ENCODE measurements at places on chromosomes 1 and 21. TPM values are rescaled to one million over a fixed set of nuclear protein-coding genes. Genes with fewer than 3 reads are reported as not detected.

- no peak for DNase-seq
- H3K27ac ChIP-seq, result no peak overlapping the region
- H3K36me3 ChIP-seq, result no peaks in the 10 kb centered on the region
- no peaks in the 10 kb centered on the region for H3K27me3 ChIP-seq
Observed at GRCh38 chr1:247337961-247338360, 6.3 kb upstream of the ZNF496 start.

DNA sequence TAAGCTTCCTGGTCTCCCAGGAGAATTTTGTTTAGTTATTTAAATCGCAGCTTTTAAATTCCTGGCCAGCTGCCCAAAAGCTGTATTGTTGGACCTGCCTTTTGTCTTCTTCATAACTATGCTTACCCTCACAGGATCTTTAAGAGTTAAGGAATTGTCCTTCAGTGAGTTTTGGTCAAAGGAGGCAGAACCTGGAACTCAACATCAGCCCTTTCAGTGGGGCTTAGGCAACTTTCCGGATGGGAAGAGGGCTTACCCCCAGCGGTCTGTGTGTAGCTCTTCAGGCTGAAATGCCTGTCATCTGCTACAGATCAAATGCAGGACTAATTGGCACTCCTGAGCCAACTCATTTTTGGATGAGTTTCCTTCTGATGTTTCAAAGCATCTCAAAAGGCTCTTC, 402.6 kb downstream of the SIPA1L2 start:
- H3K27ac ChIP-seq, result no peak overlapping the region
- no peak overlapping the region for H3K4me3 ChIP-seq
- DNase-seq, result no peak
- no peaks in the 10 kb centered on the region for H3K36me3 ChIP-seq
- no peaks in the 10 kb centered on the region for H3K4me1 ChIP-seq
- H3K27me3 ChIP-seq, result no peaks in the 10 kb centered on the region

DNA sequence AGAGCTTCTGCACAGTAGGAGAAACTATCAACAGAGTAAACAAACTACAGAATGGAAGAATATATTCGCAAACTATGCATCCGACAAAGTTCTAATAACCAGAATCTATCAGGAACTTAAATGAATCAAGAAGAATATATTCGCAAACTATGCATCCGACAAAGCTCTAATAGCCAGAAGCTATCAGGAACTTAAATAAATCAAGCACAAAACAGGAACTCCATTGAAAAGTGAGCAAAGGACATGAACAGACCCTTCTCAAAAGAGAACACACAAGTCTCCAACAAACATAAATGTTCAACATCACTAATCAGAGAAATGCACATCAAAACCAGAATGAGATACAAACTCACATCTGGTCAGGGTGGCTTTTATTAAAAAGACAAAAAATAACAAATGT, 126.9 kb downstream of the VAV3 start:
- H3K27ac ChIP-seq, result no peak overlapping the region
- H3K4me3 ChIP-seq, result no peak overlapping the region
- H3K27me3 ChIP-seq, result no peaks in the 10 kb centered on the region
- H3K4me1 ChIP-seq, result peaks cover 3% of the 10 kb centered on the region
- no peak for DNase-seq

The CFAP45 gene
- 1.9 TPM for total RNA-seq

The TFAP2E gene
- 1.9 TPM for total RNA-seq

The UTS2 gene
- total RNA-seq, result not detected

GRCh38 chr1:208040821-208041297, 129.9 kb upstream of the CD34 start:
- peaks cover 93% of the 10 kb centered on the region for H3K36me3 ChIP-seq
- no peak overlapping the region for H3K4me3 ChIP-seq
- peaks cover 5% of the 10 kb centered on the region for H3K4me1 ChIP-seq
- H3K27me3 ChIP-seq, result no peaks in the 10 kb centered on the region
- no peak overlapping the region for H3K27ac ChIP-seq

The GPR3 gene
- total RNA-seq, result 0.90 TPM

DNA sequence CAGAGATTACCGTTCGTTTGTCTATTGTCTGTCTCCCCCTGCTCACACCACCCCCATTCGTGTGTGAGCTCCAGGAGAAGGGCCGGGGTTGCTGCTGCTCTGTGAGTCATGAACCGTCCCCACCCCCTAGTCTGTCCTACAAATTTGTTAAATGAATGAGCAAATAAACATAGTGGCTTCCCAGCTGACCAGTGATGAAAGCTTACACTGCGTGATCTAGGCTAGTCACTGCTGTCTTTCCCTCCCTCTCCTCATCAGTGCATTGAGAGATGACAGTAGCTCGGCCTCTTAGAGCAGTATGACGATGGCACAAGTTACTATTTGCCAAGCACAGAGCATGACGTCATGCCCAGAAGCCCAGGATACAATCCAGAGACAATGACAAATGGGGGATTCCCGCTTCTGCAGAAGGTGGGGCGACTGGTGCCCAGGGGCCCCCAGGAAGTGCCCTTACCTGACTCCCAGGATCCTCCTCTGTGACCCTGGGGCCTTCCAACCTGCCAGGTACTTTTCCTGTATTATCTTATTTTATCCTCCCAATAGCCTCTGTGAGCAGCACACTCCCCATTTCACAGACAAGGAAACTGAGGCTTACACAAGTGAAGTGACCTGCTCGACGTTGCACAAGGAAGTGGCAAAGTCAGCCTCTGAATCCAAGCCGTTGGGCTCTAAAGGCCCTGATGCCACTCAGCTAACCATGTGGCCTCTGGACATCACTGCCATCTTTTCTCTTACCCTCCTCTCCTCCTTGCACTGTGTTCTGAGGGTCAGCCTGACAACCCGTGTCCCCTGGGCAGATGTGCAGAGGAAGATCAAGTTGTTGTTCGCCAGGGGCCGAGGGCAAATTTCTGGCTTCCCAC, 8.6 kb upstream of the EPHA2 start:
- H3K4me3 ChIP-seq, result no peak overlapping the region
- peaks cover 8% of the 10 kb centered on the region for H3K4me1 ChIP-seq
- no peak for DNase-seq
- H3K27ac ChIP-seq, result no peak overlapping the region

DNA sequence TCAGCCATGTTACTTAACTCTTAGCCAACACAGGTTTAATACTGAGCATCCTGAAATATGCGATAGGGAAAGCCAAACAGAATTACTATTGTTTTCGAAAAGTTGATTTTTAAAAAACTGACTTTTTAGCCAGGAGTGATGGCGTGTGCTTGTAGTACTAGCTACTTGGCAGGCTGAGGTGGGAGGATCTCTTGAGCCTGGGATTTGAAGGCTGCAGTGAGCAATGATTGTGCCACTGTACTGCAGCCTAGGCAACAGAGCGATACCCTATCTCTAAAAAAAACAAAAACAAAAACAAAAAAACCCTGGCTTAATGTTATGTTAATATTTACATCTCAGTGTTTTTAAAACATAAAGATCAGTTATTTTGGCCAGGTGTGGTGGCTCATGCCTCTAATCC, 16.7 kb downstream of the NMNAT1 start:
- H3K27ac ChIP-seq, result no peak overlapping the region
- H3K4me3 ChIP-seq, result no peak overlapping the region
- no peak for DNase-seq
- no peaks in the 10 kb centered on the region for H3K27me3 ChIP-seq
- H3K36me3 ChIP-seq, result no peaks in the 10 kb centered on the region

DNA sequence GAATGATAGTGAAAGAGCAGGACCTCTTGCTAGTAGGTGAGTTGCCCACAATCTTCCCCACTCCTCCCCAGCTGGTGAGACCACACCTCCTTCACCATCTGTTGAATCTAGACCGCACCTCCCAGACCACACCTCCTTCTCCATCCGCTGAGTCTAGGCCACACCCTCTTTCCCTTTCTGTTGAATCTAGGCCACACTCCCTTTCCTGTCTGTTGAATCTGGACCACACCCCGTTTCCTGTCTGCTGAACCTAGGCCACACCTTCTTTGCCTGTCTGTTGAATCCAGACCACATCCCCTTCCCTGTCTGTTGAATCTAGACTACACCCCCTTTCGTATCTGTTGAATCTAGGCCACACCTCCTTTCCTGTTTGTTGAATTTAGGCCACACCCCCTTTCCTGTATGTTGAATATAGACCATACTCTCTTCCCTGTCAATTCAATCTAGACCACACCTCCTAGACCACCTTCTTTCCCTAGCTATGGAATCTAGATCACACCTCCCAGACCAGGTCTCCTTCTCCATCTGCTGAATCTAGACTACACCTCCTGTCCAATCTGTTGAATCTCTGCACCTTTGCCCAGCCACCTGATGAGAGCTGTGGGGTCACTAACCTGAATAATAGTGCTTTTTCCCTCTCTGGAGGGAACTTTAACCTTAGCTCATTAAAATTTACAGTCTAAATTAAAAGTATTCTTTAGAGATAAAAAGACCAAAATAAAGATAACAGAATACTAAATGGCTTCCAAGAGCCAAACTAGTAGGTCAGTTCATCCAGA, 116.3 kb downstream of the DAB1 start:
- DNase-seq, result no peak
- H3K4me3 ChIP-seq, result no peak overlapping the region
- H3K27ac ChIP-seq, result no peak overlapping the region
- H3K4me1 ChIP-seq, result no peaks in the 10 kb centered on the region
- no peaks in the 10 kb centered on the region for H3K36me3 ChIP-seq

- no peak for DNase-seq
- H3K4me1 ChIP-seq, result peaks cover 8% of the 10 kb centered on the region
- H3K27me3 ChIP-seq, result peaks cover 2% of the 10 kb centered on the region
- H3K36me3 ChIP-seq, result no peaks in the 10 kb centered on the region
- no peak overlapping the region for H3K27ac ChIP-seq
Observed at GRCh38 chr1:160161965-160162705, 10.7 kb downstream of the ATP1A4 start.

The VWA5B1 gene
- 0.09 TPM for total RNA-seq

GRCh38 chr1:42003433-42003832, 84.7 kb upstream of the HIVEP3 start:
- H3K4me1 ChIP-seq, result peaks cover 9% of the 10 kb centered on the region
- no peaks in the 10 kb centered on the region for H3K27me3 ChIP-seq
- peak; percentile 67 for DNase-seq
- H3K4me3 ChIP-seq, result no peak overlapping the region
- H3K27ac ChIP-seq, result no peak overlapping the region

DNA sequence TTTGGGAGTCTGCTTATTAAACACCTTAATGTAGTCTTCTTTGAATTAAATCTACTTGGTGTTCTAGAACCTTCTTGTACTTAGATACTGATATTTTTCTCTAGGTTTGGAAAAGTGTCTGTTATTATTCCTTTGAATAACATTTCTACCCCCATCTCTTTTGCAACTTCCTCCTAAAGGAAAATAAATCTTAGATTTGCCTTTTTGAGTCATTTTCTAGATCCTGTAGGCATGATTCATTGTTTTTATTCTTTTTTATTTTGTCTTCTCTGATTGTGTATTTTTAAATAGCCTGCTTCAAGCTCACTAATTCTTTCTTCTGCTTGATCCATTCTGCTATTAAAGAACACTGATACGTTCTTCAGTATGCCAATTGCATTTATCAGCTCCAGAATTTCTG, 155.9 kb upstream of the NEGR1 start:
- no peaks in the 10 kb centered on the region for H3K36me3 ChIP-seq
- no peak overlapping the region for H3K4me3 ChIP-seq
- no peaks in the 10 kb centered on the region for H3K27me3 ChIP-seq
- no peaks in the 10 kb centered on the region for H3K4me1 ChIP-seq
- no peak overlapping the region for H3K27ac ChIP-seq

DNA sequence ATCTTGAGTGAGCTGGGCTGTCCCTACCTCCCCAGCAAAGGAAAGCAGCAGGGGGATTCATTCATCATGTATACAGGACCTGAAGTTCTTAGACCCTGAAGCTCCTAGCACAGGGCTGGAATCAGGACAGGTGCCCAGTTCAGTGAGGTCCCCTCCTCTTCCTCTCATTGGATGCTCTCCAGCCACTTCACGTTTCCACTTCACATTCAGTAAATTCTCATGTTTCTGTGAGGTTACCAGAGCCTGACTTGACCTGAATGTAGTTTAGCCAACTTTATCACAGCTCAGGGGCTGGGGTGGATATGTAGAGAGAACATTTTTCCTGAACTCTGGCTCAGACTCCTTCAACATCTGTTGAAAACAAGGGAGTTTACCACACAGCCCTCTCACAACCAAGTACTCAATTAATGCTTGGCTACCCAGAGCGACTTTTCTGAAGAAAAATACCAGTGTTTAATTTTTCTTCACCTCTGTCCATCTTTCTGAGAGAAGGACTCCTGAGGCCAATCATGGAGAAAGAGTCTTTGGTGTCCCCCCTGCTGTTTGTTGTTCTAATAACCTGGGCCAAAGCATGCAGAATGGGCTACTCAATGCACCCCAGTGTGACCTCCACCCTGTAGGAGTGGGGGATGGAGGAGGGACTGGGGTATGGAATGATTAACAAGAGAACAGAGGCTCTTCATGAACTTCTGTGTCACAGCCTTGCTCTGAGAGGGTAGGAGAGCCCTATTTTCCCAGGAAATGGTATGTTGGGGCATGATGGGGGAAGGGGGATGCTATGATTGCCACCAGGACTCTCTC, 108.3 kb upstream of the FGGY start:
- DNase-seq, result no peak
- no peaks in the 10 kb centered on the region for H3K36me3 ChIP-seq
- no peak overlapping the region for H3K27ac ChIP-seq
- H3K4me3 ChIP-seq, result no peak overlapping the region
- H3K27me3 ChIP-seq, result no peaks in the 10 kb centered on the region
- no peaks in the 10 kb centered on the region for H3K4me1 ChIP-seq

DNA sequence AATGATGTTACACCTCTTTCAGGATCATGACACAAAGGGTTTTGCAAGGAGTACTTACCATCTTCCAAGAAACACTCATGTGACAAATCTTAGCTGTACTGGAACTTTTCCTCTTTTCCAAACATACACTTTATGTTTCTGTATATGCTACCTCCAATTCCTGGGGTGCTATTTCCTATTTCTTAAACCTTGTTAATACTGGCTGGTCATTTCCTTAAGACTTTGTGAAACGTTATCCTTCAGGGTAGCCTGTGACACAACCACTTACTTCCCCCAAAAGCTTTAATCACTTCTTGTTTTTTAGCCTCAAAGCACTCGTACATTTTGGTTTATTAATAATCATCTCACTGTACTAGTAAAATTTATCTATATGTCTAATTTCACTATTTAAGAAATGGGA, 39.4 kb downstream of the OR10Z1 start:
- H3K4me1 ChIP-seq, result no peaks in the 10 kb centered on the region
- no peak overlapping the region for H3K27ac ChIP-seq
- H3K36me3 ChIP-seq, result no peaks in the 10 kb centered on the region
- H3K4me3 ChIP-seq, result no peak overlapping the region

The DRAXIN gene
- 0.09 TPM for total RNA-seq

DNA sequence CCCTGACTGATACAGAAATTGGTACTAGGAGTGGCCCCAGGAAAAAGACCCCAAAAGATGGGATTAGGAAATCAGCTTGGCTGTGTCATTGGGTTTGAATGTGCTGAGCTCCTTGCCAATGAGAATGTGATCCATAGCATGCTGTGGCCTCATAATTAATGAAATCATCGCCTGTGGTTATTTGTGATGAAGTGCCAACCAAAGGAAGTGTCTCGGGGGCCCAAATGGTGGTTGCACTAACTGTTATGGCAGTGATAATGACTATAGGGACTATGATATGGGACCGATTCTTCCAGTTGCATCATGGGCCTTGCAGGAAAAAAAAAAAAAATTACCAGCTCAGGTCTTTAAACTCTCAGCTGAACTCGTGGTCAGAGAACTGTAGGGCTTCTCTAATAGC, 15.4 kb upstream of the ZDHHC18 start:
- DNase-seq, result no peak
- no peaks in the 10 kb centered on the region for H3K27me3 ChIP-seq

The NCAM2 gene
- total RNA-seq, result 15.9 TPM

Data from upper lobe of right lung (tissue), 1 donor.